A549 treated with Hydrocortisone at 1 μM for 4 hours (cell line): ENCODE measurements at places on chromosomes 2 and 18. TPM values are rescaled to one million over a fixed set of nuclear protein-coding genes. Genes with fewer than 3 reads are reported as not detected.

ADD2 gene
- total RNA-seq, result 18.8 to 28.6 TPM (median 25.3 TPM) in 5 replicates

RTP5 gene
- not detected in 5 replicates for total RNA-seq

ITGB6 gene
- 0.46 to 0.77 TPM (median 0.67 TPM) in 5 replicates for total RNA-seq

HOXD13 gene
- total RNA-seq, result 0.13 to 0.26 TPM (median 0.15 TPM) in 5 replicates

ZBTB7C gene
- 0.18 to 0.36 TPM (median 0.26 TPM) in 5 replicates for total RNA-seq

CRYGC gene
- not detected in 5 replicates for total RNA-seq

FOXI3 gene
- 0.05 to 0.09 TPM (median 0.05 TPM) in 4 of 5 replicates, not detected in the other for total RNA-seq

ANKRD62 gene
- not detected in 5 replicates for total RNA-seq

ATL2 gene
- total RNA-seq, result 43.3 to 82.0 TPM (median 53.2 TPM) in 5 replicates

SERPINB11 gene
- total RNA-seq, result 0.07 TPM in 1 of 5 replicates, not detected in the others

SGPP2 gene
- total RNA-seq, result 0.48 to 0.59 TPM (median 0.56 TPM) in 5 replicates

MAP2 gene
- 0.86 to 1.9 TPM (median 1.3 TPM) in 5 replicates for total RNA-seq

GCKR gene
- total RNA-seq, result 0.09 to 0.84 TPM (median 0.29 TPM) in 4 of 5 replicates, not detected in the other

TAF4B gene
- total RNA-seq, result 3.5 to 5.4 TPM (median 4.5 TPM) in 5 replicates

NEURL3 gene
- total RNA-seq, result 0.61 to 1.8 TPM (median 0.75 TPM) in 5 replicates

CHCHD5 gene
- 57.5 to 65.1 TPM (median 59.7 TPM) in 5 replicates for total RNA-seq

RAPGEF4 gene
- total RNA-seq, result 0.07 to 0.31 TPM (median 0.21 TPM) in 5 replicates

SOWAHC gene
- 7.3 to 10.0 TPM (median 8.9 TPM) in 5 replicates for total RNA-seq

YIPF4 gene
- total RNA-seq, result 41.9 to 56.4 TPM (median 50.9 TPM) in 5 replicates

HRH4 gene
- not detected in 5 replicates for total RNA-seq

IL1B gene
- total RNA-seq, result 0.06 to 0.26 TPM (median 0.18 TPM) in 5 replicates

GCFC2 gene
- 14.8 to 19.1 TPM (median 15.2 TPM) in 5 replicates for total RNA-seq

CFC1 gene
- 0.09 to 0.10 TPM in 2 of 5 replicates, not detected in the others for total RNA-seq

STARD6 gene
- 0.20 TPM in 1 of 5 replicates, not detected in the others for total RNA-seq

ASB18 gene
- not detected in 5 replicates for total RNA-seq

SPDYA gene
- 0.16 to 0.21 TPM (median 0.20 TPM) in 5 replicates for total RNA-seq

CNTNAP5 gene
- not detected in 5 replicates for total RNA-seq

SETBP1 gene
- 0.37 to 0.59 TPM (median 0.57 TPM) in 5 replicates for total RNA-seq

TET3 gene
- total RNA-seq, result 7.5 to 11.3 TPM (median 9.3 TPM) in 5 replicates

ZNF892 gene
- 0.23 to 0.91 TPM (median 0.60 TPM) in 5 replicates for total RNA-seq

CCDC85A gene
- total RNA-seq, result 0.29 to 0.33 TPM (median 0.32 TPM) in 5 replicates

SFT2D3 gene
- total RNA-seq, result 4.4 to 6.0 TPM (median 5.5 TPM) in 5 replicates

SLC4A3 gene
- total RNA-seq, result 2.5 to 3.3 TPM (median 3.1 TPM) in 5 replicates

AFTPH gene
- 21.1 to 29.2 TPM (median 23.4 TPM) in 5 replicates for total RNA-seq

PARD6G gene
- 1.9 to 3.4 TPM (median 2.7 TPM) in 5 replicates for total RNA-seq

PDCD1 gene
- total RNA-seq, result 0.12 TPM in 1 of 5 replicates, not detected in the others

SLC19A3 gene
- 2.1 to 2.6 TPM (median 2.4 TPM) in 5 replicates for total RNA-seq

ABHD1 gene
- 0.82 to 2.0 TPM (median 1.4 TPM) in 5 replicates for total RNA-seq

SIGLEC15 gene
- total RNA-seq, result 0.05 to 0.06 TPM in 2 of 5 replicates, not detected in the others

TMEM169 gene
- total RNA-seq, result 0.25 to 0.75 TPM (median 0.38 TPM) in 5 replicates

KLHL29 gene
- 4.5 to 7.1 TPM (median 6.2 TPM) in 5 replicates for total RNA-seq

AMER3 gene
- not detected in 5 replicates for total RNA-seq
